Mammary epithelial cell (primary cell): ENCODE measurements at places on chromosomes 6 and 20.

DNA sequence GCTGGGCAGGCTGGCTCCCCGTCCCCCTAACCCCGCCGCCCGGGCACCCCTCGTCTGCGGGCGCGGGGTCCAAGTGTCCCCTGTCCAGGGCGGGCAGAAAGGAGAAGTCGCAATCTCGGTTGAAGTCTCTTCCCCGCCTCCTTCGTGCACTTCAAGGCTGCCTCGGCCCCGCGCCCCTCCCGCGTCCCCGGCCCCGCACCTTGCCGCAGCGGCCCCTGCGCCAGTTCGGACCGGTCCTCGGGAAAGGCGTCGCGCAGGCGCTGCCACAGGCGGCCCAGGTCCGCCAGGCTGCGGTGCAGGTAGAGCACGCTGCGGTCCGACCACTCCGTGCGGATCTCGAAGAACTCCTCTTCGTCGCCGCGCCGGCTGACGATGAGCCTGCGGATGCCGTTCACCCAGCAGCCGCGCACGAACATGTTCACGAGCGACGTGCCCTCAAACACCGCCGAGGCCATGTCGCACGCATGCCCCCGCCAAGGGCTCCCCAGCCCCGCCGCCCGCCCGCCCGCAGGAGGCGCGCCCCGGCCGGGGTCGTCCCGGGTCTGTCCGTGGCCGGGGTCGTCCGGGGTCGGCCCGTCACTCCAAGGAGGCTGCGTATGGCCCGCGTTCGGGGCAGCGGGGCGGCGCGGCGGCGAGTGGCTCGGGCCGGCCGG is at the start of gene PXDC1:
Gene PXDC1, minus strand, starts transcription at position 637 of the 653 bp plus-strand sequence. Its CDS starts 182 bp downstream, at position 455.
- peak; percentile 25 for DNase-seq

- DNase-seq = no peak
These were observed 8.8 kb upstream of the CEP85L start for GRCh38 chr6:118660218-118660569.

- DNase-seq = no peak
These were observed 210.9 kb upstream of the ZFP64 start for GRCh38 chr20:52402514-52402913.

- no peak for DNase-seq
These were observed 55.1 kb upstream of the ISM1 start for GRCh38 chr20:13166011-13166410.

DNA sequence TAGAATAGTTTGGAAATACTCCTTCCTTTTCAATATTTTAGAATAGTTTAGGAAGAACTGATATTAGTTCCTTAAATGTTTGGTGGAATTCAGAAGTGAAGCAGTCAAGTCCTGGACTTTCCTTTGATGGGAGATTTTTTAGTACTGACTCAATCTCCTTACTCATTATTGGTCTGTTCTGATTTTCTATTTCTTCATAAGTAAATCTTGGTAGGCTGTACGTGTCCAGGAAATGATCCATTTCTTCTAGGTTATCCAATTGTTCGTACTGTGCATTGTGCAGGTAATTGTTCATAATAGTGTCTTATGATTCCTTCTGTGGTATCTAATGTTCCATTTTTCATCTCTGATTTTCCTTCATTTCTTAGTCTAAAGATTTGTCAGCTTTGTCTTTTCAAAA is 138.9 kb downstream of the SYCP2 start:
- DNase-seq = peak; percentile 30

DNA sequence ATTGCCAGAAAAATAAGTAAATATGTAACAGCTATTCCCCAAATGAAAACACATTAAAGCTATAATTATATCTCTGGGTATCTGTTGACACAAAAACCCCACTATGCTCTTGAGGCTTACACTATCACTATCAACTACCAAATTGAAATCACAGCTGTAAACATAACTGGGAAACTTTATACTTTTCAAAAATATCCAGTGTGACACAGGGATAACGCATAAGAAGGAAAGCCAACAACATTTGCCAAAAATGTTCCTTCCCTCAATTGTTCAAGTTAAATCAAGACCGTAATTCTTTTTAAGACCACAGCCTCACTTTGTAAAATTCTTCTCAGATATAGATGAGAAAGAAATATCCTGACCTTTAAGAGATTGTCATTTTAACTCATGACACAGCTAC is 3.1 kb downstream of the ZHX3 start:
- DNase-seq = no peak

- no peak for DNase-seq
These were observed 79.0 kb downstream of the PSMG4 start for GRCh38 chr6:3337521-3338350.

- no peak for DNase-seq
These were observed 31.4 kb downstream of the HAO1 start for GRCh38 chr20:7908905-7909304.

DNA sequence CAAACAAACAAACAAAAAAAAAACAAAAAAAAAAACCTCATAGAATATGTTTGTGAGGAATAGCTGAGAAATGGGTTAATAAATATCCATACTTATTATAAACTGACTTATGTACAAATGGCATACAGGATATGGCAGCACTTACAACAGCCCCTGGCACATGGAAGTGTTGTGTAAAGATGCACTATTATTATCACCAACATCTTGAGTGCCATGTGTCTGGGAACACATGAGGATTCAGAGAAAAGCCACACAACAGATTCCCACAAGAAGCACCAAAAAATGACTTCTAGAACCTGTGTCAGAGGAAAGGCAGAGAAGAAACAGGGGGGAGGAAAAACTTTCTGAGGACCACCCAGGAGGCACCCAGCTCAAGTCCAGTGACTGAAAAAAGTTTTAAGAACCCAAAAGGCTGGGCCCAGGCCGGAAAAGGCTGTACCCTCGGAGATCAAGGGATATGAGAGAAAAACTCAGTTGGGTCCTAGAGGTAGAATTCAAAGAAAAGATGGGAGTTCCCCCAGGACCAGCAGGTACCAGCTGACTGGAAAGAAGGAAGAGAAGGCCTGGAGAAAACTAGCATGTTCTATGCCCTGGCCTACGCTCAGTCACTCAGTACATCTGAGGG is 9.4 kb upstream of the TAF8 start:
- DNase-seq = no peak

GRCh38 chr20:37829128-37829527 is 73.8 kb upstream of the VSTM2L start:
- DNase-seq = no peak

- no peak for DNase-seq
These were observed 86.7 kb upstream of the RAB32 start for GRCh38 chr6:146456886-146457285.

- DNase-seq = no peak
These were observed 45.8 kb upstream of the PAK5 start for GRCh38 chr20:9884666-9885065.

GRCh38 chr20:17854307-17854903 is 114.2 kb downstream of the SNX5 start:
- peak; percentile 27 for DNase-seq

DNA sequence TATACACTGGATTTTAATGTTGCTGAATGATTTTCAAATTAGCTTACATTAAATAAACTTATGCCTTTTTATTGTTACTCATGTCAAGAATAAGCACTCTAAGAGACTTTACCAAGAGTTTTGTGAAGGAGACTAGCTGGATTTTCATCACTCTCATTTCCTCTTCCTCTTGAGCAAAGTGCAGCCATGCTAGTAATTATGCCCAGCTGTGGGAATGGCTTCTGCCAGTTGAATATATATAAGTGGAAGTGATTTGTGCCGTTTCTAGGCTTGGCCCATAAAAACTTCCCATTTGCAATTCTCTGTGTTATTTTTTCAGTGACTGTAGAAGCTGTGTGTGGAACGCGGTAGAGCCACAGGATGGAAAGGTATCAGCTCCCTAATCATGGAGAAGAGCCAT is 255.8 kb downstream of the HDGFL1 start:
- no peak for DNase-seq

DNA sequence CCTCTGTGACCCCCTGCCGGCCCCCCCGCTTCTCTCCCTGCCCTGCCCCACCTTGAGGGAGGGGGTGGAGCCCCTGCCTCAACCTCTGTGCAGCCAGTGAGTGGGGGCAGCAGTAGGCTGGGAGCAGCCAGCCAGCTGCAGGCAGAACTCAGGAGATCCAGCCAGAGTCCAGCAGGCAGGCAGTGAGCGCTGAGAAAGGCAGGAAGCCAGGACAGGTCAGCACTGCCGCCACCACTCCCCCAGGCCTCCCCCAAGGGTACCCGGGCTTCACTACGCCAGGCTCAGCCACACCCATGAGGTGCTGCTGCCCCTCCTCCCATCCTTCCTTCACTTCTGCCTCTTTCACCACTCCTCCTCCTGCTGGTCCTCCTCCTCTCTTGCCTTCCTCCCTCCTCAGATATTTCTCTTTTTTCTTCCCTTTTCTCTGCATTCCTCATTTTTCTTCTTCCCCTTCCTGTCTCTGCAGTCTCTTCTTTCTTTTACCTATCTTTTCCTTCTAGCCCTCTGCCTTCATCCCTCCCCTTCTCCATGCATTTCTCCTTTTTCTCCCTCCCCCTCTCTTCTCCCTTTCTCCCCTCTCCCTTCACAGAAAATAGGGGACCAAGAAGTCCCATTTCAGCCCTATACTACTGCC is 11.5 kb downstream of the TMEM63B start:
- DNase-seq = no peak

DNA sequence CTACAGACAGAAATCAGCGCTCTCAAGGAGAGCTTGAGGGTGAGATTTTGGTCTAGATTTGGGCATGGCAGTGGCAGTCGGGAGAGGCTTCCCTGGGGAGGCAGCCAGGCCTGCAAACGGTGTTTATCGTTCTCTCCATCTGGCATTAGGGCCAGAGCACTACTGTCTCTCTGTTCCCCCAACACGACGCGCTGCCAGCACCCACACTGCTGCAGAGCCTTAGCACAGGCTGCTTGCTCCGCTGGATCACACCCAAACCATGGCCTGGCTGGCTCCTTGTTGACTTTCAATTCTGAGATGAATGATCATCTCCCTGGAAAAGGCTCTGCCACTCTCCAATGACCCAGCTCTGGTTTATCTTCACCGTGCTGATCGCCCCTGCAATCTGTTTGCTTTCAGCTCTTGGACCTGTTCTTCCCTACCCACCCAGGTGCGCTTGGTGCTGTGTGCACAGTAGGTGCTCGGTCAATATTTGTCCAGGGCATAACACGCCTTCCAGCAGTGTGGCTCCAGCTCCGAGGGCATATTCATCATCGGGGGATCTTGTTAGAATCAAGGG is 106.1 kb downstream of the TFAP2C start:
- DNase-seq = no peak

- no peak for DNase-seq
These were observed 10.9 kb downstream of the TFB1M start for GRCh38 chr6:155303361-155303870.

DNA sequence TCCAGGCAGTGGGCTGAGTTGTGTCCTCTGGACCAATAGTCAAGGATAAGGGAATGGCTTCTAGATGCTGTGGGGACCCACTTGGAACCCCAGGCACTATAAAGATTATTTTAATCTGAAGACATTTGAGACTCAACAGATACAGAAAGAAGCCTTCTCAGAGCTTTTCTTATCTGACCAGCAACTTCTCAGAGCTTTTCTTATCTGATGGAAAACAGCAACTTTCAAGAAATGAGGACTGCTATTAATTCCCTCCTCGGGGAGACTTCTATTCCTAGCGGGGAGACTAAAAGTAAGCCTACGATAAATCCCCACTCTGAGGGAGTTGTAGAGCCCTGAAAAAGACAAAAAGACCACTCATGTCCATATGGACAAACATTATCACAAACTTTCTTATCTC is 160.5 kb downstream of the RNASET2 start:
- DNase-seq = no peak

- no peak for DNase-seq
These were observed 26.3 kb downstream of the SUN5 start for GRCh38 chr20:32978009-32978335.

GRCh38 chr6:422433-423054 is 31.0 kb downstream of the IRF4 start:
- peak; percentile 91 for DNase-seq

- no peak for DNase-seq
These were observed 64.9 kb downstream of the RREB1 start for GRCh38 chr6:7172649-7173048.

DNA sequence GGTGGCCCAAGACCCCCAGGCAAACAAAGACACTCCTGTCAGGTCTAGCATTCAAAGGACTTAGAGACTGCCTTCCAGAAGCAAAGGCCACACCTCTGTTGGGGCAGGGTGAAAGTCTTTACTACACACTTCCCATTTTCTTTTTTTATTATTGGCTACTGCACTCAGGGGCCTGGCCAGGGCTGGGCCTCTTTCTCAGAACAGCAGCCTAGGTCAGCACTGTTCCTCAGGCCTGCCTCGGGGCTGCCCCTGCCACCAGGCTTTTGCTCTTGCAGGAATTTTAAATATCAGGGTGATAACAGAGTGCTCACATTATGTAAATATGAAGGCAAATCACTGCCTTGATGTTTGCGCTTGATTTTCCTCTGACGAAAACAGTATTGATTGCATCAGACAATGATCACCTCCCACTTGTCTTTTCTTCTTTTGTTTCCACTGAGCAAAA is 18.5 kb downstream of the GSTA4 start:
- DNase-seq = no peak

DNA sequence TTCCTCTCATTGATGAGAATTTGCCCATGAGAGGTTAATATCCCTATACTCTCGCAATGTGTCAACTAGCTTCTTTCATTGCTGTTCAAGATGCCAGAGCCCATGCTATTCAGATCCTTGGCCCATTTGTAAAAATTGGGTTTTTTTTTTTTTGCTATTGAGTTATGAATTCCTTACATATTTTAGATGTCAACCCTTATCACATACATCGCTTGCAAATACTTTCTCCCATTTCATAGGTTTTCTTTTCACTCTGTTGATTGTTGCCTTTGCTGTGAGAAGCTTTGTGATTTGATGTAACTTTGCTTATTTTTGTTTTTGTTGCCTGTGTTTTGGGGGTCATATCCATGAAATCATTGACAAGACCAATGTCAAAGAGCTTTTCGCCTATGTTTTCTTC is 32.2 kb upstream of the IPCEF1 start:
- DNase-seq = no peak

GRCh38 chr6:42690151-42690702 is 32.2 kb downstream of the PRPH2 start:
- no peak for DNase-seq

DNA sequence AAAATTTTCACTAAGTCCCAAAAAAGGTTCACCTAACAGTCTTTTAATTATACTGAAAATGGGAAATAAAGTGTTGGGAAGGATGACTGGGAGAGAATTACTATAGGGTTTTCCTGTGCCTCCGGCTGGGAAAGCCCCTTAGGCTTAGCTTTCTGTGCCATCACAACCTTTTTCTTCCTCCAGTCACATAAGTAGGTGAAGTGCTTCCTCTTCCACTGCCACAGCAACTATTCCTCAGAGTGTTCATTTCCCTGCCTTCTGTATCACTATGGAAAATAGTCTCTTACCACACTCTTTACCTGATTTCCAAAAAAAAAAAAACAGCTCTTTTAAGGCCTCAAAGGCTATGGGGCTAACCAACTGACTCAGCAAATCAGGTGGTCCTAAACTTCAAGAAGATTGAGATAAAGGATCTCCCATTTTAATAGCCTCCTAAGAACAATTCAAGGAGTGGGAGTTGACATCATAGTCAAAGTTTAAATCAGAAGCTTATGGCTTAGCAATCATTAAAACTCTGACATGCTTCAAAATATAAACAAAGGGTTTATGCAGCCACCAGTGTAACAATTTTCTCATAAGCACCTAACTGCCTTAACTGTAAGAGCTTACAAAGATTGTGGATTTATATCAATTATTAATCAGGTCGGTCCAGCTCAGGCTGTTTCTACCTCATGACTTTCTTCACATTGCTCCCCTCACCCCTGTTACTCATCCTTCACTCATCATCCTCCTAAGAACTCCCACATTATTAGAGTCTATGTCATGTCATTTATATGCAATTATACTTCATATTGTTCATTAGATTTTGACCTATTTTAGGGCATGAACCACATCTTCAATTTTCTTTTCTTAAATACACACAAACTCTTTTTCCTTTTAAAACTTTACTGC is 95.3 kb downstream of the RNGTT start:
- DNase-seq = peak; percentile 71

GRCh38 chr20:50916257-50916656 is 15.0 kb downstream of the ADNP start:
- peak; percentile 66 for DNase-seq
